Lung microvascular endothelial cell (primary cell): ENCODE measurements at places on chromosomes 5 and 9.

- no peak for DNase-seq
These were observed 135.1 kb downstream of the NR3C1 start for GRCh38 chr5:143268388-143268787.

DNA sequence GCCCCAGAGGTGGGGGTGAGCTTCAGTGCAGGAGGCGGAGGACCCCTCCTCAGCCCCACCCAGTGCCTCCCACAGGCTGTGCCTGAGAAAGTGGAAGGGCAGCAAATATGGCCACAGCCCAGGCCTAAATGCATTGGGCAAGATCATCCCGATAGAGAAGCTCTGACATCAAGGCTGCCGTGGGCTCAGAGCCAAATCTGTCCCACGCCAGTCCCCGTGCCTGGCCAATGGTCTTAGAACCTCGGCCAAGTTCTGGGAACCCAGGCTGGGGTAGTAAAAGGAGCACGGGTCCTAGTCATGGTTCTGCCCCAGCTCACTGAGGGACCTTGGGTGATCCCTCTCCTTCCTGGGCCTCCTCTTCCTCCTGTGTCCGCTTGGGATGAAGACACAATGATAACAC is 27.7 kb upstream of the TNIP1 start:
- DNase-seq: no peak

DNA sequence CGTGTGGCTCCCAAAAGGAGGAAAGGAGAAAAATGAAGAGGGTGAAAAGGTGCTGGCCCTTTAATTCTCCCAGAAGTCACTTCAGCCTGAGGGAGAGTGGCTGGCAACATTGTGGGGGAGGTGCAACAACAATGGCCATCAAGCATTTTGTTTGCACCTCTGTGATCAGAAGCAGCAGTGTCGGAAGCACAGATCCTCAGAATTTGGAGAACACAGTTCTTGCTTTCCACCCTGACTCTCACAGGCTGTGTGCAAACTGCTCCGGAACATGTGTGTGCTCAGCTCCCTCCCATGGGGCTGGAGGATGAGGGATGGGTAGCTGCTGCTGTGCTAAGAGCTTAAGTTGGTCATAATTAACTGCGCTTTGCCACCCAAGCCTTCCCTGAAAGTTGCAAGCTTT is 127.1 kb downstream of the DPYSL3 start:
- DNase-seq: no peak

DNA sequence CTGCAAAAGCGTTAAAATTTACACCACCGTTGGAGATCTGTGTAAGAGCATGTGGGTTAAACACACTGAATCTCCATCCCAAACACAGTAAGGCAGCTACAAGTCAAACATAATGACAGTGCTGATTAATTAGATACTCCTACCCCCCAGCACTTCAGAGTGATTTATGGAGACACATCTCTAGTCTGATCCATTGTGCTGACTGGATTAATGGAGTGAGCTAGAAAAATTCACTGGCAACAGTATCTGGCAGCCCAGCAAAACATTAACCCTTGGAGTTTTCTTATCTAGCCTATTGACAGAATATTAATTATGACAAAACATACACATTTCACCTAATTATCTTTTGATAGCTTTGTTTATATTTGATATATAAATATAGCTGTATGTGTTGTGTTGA is 188.6 kb upstream of the ISL1 start:
- DNase-seq: no peak

GRCh38 chr9:134854541-134854981 is 26.0 kb upstream of the FCN2 start:
- DNase-seq: no peak

DNA sequence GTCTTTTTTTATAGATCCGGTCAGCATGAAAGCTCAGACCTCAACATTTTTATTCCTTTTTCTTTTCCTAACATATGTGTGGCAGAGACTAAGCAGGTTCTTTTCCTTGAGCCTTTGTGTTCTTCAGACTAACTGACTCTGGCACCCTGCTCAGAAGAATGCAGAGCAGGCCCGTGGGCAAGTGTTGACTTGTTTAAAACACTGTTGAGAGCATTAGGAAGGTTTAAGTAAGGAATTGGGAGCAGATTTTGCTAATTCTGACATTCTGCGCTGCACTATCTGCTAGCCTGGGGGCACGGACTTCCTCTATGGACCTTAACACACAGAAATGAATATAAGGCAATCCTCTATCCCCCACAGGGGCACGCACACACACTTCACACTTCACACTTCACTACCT is 182.5 kb upstream of the PIK3R1 start:
- no peak for DNase-seq

DNA sequence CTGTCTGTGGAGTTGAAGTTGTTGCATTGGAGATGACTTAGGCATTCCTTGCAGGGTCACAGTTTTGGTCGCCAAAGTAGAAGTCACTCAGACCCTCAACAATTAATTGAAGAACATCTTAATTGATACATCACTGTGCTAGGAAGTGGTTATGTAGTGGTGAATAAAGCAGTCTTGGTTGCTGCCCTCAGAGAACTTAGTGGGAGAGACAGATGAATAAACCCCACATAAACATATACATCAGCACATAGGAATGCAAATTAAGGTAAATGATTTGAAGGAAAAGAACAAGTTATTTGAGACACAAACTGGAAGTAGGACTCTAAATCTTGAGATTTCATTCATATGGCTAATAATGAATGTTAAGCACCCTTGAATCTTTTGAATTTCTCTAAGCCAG is 25.7 kb downstream of the FAM174A start:
- no peak for DNase-seq
